Activated naive CD8-positive, alpha-beta T cell treated with anti-CD3 and anti-CD28 coated beads for 36 hours (primary cell): ENCODE measurements at places on chromosomes 12 and 14. TPM values are rescaled to one million over a fixed set of nuclear protein-coding genes. Genes with fewer than 3 reads are reported as not detected.
A peak's percentile ranks its signal among the peaks of the same experiment; 100 is the strongest.

Gene NEMP1
- total RNA-seq = 50.5 TPM

GRCh38 chr12:89156340-89156739 lies 196.0 kb downstream of the DUSP6 start:
- no peak overlapping the region for H3K4me3 ChIP-seq
- H3K36me3 ChIP-seq = no peaks in the 10 kb centered on the region
- H3K4me1 ChIP-seq = peaks cover 21% of the 10 kb centered on the region
- H3K27ac ChIP-seq = peak overlapping the region; percentile 36

- H3K36me3 ChIP-seq = no peaks in the 10 kb centered on the region
- no peak overlapping the region for H3K4me3 ChIP-seq
- peaks cover 2% of the 10 kb centered on the region for H3K4me1 ChIP-seq
- no peak overlapping the region for H3K27ac ChIP-seq
Observed at GRCh38 chr12:8676651-8677050, 14.0 kb upstream of the MFAP5 start.

Gene CLEC4D
- total RNA-seq = not detected

Gene ZBTB42
- total RNA-seq = 1.1 TPM

- no peak for DNase-seq
- H3K27ac ChIP-seq = no peak overlapping the region
- H3K4me1 ChIP-seq = no peaks in the 10 kb centered on the region
- no peaks in the 10 kb centered on the region for H3K27me3 ChIP-seq
Observed at GRCh38 chr12:81206429-81206828, 128.6 kb downstream of the ACSS3 start.

Gene KRT3
- total RNA-seq = not detected

Gene ERBB3
- 0.97 TPM for total RNA-seq

- H3K36me3 ChIP-seq = no peaks in the 10 kb centered on the region
- no peak for DNase-seq
- H3K4me1 ChIP-seq = no peaks in the 10 kb centered on the region
- no peak overlapping the region for H3K4me3 ChIP-seq
Observed at GRCh38 chr14:81871706-81872105, 338.1 kb upstream of the SEL1L start.

DNA sequence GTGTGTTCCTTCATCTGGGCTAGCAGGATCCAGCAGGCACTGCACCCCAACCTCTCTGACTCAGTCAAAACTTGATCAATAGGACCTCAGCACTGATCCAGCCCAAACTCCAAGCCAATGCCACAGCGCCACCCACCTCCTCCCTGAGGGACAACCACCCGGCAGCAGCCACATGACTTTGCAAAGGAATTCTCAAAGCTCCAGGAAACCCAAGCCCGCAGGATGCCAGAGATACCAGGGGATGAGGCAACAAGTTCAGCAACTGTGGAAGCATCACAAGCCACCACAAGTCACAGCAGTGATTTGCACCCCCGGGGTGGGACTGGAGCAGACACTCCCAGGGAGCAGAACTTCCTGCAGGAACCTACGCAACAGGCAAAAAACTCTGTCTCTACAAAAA lies 37.3 kb downstream of the ACTN1 start:
- H3K36me3 ChIP-seq = peaks cover 7% of the 10 kb centered on the region
- peaks cover 88% of the 10 kb centered on the region for H3K4me1 ChIP-seq
- H3K4me3 ChIP-seq = no peak overlapping the region

DNA sequence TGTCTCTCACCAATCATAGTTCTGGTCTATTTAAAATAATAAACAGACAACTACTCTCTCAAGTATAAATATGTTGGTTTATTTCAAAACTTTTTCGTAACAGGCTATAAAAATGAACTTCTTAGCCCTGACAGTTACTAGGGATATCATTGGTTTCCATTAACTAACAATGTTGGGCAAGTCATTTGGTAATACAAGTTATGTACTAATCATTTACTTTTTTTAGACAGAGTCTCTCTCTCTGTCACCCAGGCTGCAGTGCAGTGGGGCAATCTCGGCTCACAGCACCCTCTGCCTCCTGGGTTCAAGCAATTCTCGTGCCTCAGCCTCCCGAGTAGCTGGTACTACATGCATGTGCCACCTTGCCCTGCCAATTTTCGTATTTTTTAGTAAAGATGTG lies 14.6 kb upstream of the KANSL2 start:
- peaks cover 32% of the 10 kb centered on the region for H3K36me3 ChIP-seq
- no peak for DNase-seq
- H3K27ac ChIP-seq = no peak overlapping the region
- H3K27me3 ChIP-seq = no peaks in the 10 kb centered on the region
- no peak overlapping the region for H3K4me3 ChIP-seq
- H3K4me1 ChIP-seq = peaks cover 9% of the 10 kb centered on the region

- DNase-seq = no peak
- H3K27ac ChIP-seq = no peak overlapping the region
- no peaks in the 10 kb centered on the region for H3K36me3 ChIP-seq
Observed at GRCh38 chr14:85172290-85172689, 357.7 kb upstream of the FLRT2 start.

DNA sequence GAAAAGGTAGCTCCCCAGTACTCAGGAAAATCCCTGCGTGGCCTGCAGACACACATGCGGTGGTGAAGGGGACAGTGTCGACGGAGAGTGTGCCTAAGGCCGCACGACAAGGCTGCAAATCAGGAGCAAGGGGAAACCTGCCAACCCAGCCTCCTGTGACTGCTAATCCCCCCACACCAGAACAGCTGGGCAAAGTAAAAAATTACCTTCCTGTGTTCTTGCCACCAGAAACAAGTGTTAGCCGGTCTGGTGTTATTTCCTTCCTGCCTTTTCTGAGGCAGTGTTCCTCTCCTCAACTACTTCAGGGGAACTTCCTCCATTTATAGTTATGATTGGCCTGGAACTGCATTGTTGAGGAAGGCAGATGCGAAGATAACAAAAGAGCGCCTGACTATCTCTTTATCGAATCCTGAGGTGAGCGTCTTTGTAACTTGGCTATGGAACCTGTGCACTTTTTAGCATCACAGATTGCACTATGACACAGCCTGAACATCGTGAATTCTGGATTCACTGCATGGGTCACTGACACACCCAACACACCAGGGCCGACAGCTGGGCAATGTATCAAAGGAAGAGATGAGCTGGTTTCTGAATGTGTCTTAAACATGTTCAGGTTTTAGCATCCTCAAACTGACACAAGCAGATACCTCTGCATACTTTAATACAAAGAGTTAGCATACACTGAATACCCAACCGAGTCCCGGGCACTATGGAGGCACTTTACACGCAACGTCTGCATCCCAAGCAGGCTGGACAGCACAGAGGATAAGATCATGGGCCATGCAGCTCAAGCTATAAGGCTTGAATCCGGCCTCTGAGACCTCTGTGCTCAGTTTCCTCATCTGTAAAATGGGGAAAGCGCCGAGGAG lies 28.9 kb downstream of the SLC15A4 start:
- DNase-seq = no peak
- peaks cover 16% of the 10 kb centered on the region for H3K4me1 ChIP-seq
- H3K4me3 ChIP-seq = no peak overlapping the region
- H3K36me3 ChIP-seq = peaks cover 58% of the 10 kb centered on the region
- H3K27ac ChIP-seq = peak overlapping the region; percentile 30

Gene PIWIL1
- not detected for total RNA-seq

GRCh38 chr14:54672688-54673087 lies 105.8 kb downstream of the SAMD4A start:
- H3K36me3 ChIP-seq = no peaks in the 10 kb centered on the region
- peaks cover 21% of the 10 kb centered on the region for H3K27me3 ChIP-seq
- no peak for DNase-seq
- peaks cover 29% of the 10 kb centered on the region for H3K4me1 ChIP-seq

Gene SP7
- total RNA-seq = not detected

DNA sequence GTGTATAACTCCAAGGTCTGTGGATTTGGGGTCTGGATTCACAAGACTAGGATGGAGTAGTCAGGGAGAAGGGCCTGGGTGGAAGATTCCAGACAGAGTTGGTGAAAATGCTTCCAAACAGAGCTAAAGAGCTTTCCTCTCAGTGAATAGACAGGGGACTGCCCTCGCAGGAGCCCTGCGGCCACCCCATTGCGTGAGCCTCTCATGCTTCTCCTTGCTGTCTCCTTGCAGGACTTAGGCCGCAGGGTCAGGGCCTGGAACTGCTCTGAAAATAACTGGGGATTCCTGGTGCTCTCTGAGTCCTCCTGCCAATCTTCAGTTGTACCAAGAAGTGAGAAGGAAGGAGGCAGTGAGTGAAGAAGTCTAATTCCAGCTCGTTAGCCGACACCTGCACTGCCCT lies 49.0 kb upstream of the KCNA1 start:
- H3K36me3 ChIP-seq = no peaks in the 10 kb centered on the region
- no peak overlapping the region for H3K27ac ChIP-seq
- no peak for DNase-seq
- H3K4me3 ChIP-seq = no peak overlapping the region
- H3K4me1 ChIP-seq = peaks cover 10% of the 10 kb centered on the region
- H3K27me3 ChIP-seq = peaks cover 28% of the 10 kb centered on the region

GRCh38 chr12:28308891-28309290 lies 118.6 kb downstream of the CCDC91 start:
- no peak overlapping the region for H3K27ac ChIP-seq
- peaks cover 61% of the 10 kb centered on the region for H3K36me3 ChIP-seq
- DNase-seq = no peak

Gene SINHCAF
- total RNA-seq = 160 TPM

DNA sequence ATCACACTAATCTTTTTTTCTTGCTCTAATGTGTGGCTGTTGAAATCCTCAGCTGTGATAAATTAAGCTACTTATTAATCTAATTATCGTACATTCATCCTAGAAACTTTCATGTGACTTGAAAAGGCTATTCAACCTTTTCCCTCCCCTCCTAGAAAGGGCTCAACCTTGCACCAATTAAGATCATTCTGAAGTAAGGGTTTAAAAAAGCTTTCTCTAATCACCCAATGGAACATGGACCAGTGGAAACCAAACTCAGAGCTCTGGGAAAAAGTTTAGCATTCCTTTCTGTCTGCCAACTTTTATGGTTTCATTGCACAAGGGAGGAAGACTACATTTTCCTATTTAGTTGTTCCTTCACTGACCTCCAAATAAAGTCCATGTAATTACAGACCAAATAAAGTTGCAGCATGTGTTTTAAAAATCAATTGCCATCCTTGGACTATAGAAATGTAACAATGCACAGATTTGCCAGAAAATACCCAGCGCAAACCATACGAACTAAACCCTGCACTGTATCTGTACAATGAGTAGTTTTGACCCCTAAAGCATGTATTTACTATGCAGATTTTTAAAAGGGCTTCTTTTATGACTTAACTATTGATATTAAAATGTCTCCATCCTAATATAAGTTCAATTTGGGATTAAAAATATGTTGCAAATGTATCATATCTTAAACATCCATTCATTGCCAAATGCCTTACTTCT lies 142.6 kb upstream of the OTX2 start:
- no peak overlapping the region for H3K27ac ChIP-seq
- no peaks in the 10 kb centered on the region for H3K36me3 ChIP-seq
- H3K4me1 ChIP-seq = no peaks in the 10 kb centered on the region
- DNase-seq = no peak
- H3K4me3 ChIP-seq = no peak overlapping the region
- peaks cover 5% of the 10 kb centered on the region for H3K27me3 ChIP-seq

GRCh38 chr12:125133616-125134015 lies 68.4 kb downstream of the AACS start:
- DNase-seq = no peak
- no peak overlapping the region for H3K27ac ChIP-seq
- no peaks in the 10 kb centered on the region for H3K27me3 ChIP-seq
- H3K4me3 ChIP-seq = no peak overlapping the region

- H3K27ac ChIP-seq = no peak overlapping the region
- H3K4me3 ChIP-seq = no peak overlapping the region
- H3K27me3 ChIP-seq = no peaks in the 10 kb centered on the region
- no peaks in the 10 kb centered on the region for H3K36me3 ChIP-seq
Observed at GRCh38 chr12:18747895-18748294, 10.0 kb downstream of the CAPZA3 start.

DNA sequence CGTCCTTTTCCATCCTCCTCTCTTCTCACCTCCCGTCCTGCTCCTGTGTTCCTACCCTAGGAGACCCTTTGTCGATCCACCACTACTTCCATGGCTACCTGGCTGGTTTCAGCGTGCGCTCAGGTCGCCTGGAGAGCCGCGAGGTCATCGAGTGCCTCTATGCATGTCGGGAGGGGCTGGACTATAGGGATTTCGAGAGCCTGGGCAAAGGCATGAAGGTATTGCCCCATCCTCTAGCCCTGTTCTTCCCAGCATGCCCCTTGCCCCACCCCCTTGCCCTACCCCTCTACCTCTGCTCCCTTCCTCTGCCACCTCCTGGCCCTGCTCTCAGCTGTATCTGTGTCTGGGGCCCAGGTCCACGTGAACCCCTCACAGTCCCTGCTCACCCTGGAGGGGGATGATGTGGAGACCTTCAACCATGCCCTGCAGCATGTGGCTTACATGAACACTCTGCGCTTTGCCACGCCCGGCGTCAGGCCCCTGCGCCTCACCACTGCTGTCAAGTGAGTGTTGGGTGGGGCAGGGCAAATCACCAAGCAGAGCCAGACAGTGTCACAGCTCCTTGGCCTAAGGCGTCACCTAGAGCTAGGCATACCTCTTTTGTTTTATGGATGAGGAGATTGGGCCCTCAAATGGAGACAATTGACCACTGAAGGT lies 12.8 kb downstream of the CLSTN3 start:
- H3K36me3 ChIP-seq = peaks cover 9% of the 10 kb centered on the region
- DNase-seq = no peak
- H3K27me3 ChIP-seq = no peaks in the 10 kb centered on the region
- H3K27ac ChIP-seq = no peak overlapping the region
- H3K4me3 ChIP-seq = no peak overlapping the region

DNA sequence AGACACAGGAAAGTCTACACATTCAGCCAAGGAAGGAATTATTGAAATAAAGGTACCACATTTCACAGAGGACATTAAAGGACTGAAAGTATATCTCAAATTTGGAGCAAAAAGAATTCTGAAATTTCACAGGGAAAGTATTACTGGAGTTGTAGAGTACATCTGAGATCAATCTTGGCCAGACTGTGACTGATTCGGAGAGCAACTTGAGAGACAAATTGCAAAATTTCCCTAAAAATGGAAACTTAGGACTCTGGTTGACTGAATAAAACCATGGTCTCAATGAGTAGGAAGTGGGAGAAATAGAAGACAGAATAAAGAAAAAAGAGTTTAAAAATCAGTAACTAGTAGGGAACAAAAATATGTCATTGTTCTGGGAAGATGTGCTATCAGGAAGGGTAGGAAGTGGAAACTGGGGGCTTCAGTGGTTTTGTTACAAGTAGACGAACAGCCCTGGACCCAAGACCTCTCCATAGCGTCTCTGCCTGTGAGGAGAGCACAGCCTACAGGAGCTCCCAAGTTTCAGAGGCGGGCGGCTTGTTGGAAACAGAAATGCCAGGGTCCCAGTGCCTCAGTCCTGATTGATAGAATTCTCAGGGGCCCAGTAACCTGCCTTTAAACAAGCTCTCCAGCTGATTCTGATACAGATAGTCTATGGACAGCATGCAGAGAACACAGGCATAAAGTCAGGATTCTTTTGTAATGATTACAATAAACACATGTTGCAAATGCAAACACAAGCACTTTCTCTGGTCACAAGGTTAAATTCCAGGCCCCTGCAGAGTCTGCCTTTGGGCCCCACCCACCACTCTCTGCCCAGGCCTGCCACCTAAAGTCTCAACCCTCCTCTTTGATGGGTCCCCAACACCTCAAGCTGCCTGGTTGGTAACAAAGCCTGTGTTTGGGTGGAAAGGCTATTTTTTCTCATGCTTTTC lies 63.1 kb downstream of the BBS10 start:
- H3K36me3 ChIP-seq = no peaks in the 10 kb centered on the region
- H3K4me1 ChIP-seq = no peaks in the 10 kb centered on the region
- H3K27ac ChIP-seq = no peak overlapping the region
- H3K27me3 ChIP-seq = peaks cover 21% of the 10 kb centered on the region
